ENCODE measurements at places on chromosomes 16 and 17.

DNA sequence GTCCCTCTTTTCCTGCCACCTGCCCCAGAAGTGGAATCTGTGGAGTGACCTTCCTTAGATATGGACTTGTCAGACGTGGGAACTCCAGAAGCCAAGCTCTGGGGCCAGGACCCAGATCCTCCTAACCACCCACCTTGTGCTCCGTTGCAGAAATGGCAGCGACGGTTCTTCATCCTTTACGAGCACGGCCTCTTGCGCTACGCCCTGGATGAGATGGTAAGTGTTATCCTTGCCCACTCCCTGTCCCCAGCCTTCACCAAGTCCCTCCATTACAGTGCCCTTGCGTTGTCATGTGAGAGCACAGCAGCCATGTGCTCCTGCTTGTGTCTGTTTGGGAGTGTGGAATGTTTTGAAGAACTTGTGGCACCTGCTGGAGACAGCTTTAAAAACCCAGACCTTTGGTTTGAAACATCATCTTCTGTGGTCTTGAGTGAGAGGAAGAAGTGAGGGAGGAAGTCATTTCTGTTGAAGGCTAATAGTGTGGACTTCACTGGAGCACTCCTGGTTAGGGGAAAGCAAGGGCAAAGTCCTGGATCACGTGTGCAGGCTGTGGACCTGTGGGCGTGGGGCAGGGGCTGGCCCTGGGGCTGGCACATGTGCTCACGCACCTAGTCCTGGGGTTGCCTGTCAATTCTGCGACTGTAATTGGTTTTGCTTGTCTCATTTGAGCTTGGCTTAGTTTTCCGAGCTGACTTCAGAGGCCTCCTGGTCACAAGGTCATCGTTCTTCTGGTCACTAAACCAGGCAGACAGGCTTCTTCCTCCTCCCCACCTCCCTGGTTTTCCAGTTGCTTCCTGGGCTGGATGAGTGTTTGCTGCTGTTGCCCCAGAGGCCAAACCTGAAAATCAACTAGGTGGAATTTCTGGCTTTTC lies 35.8 kb downstream of the MPRIP start:
- DNase-seq = no peak

DNA sequence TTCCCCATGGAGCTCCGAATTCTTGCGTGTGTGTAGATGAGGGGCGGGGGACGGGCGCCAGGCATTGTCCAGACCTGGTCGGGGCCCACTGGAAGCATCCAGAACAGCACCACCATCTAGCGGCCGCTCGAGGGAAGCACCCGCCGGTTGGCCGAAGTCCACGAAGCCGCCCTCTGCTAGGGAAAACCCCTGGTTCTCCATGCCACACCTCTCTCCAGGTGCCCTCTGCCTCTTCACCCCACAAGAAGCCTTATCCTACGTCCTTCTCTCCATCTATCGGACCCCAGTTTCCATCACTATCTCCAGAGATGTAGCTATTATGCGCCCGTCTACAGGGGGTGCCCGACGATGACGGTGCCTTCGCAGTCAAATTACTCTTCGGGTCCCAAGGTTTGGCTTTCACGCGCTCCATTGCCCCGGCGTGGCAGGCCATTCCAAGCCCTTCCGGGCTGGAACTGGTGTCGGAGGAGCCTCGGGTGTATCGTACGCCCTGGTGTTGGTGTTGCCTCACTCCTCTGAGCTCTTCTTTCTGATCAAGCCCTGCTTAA lies 617 bp upstream of the SENP3 start:
- DNase-seq = peak; percentile 82

DNA sequence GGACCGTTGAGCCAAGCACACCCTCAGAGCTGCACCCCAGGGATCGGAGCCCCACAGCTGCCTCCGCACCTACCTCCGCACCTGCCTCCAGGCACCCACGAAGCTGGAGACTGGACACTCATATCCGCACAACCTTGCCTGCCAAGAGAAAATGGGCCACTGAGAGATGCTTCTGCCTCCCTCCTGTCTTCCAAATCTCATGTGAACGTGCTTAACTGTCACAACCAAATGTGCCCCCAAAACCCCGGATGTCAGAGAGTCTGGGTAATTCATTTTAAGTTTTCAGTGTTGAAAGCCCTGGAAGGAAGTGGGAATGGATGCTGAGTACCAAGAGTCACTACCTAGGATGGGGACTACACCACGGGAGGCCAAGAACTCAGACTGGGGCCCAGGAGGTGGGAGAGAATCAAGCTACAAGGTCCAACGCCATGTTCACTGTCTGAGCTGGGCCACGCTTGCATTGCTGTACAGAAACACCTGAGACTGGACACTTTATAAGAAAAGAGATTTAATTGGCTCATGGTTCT lies 49.5 kb upstream of the MEAK7 start:
- DNase-seq = no peak

DNA sequence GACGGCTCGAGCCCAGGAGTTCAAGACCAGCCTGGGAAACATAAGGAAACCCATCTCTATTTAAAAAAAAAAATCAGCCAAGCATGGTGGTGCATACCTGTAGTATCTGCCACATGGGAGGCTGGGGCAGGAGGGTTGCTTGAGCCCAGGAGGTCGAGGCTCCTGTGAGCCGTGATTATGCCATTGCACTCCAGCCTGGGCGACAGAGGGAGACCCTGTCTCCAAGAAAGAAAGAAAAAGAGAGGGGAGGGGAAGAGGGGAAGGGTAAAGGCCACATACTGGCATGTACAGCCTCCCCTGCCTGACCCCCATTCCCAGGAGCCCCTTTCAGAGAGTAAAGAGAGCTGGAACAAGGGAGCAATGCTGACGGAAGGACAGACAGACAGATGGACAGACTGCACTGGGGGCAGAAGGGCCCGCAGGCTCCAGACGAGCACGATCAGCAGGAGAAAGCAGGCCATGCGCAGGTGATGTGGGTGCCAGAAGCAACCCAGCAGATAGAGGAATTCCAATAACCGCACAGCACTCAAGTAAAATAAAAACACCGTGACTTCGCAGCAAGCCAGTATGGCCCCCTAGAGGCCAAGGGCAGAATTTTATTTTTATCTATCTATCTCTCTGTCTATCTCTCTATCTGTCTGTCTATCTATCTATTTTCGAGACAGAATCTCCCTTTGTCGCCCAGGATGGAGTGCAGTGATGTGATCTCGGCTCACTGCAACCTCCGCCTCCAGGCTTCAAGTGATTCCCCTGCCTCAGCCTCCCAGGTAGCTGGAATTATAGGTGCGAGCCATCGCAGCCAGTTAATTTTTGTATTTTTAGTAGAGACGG lies 27.1 kb upstream of the SNN start:
- peak; percentile 79 for DNase-seq

GRCh38 chr17:53273126-53273525 lies 549.6 kb upstream of the KIF2B start:
- no peak for DNase-seq

DNA sequence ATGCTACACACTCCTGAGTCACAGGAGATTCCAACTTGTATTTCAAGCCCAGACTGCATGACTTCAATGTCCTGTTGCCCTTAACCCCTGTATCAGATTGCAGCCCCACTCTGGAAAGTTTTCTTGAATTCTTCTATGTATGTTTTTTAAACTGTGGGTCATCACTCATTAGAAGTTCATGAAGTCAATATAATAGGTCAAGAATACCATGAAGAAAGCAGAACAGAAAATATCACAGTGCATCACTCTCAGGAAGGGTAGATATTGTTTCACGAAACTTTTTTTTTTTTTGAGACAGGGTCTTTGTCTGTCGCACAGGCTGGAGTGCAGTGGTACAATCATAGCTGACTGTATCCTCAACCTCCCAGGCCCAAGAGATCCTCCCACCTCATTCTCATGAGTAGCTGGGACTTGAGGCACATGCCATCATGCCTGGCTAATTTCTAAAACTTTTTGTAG lies 20.5 kb downstream of the PRKCB start:
- no peak for DNase-seq

- DNase-seq = peak; percentile 98
Measured at GRCh38 chr17:59842901-59843652, 49.7 kb downstream of the TUBD1 start.

DNA sequence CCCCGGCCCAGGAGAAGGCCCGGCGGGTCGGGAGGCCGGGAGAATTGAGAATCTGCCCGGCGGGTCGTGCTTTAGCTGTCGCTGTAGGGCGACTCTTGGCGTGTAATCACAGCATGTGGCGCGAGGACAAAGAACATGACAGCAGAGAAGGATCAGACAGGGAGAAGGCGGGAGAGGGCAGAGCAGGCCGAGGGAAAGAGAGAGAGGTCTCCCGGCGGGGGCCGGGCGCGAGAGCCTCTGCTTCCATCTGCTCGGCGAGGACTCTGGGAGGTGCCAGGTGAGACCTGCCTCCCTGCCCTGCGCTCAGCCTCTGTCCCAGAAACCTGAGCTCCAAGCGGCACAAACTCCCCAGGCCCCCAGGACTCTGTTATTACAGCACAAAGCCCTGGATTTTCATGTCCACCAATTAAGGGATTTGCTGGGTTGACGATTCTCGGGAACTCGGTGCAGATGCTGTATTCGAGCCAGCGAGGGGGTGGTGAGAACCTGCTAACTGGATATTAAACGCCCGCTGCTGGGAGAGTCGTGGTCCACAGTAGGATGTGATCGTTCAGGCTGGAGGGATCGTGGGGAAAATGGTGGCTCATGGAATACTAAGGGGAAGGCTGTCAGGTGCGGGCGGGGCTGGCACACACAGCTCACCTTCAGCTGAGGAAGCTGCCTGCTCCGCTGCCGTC lies 172.0 kb upstream of the CIBAR2 start:
- DNase-seq = no peak

- no peak for DNase-seq
Measured at GRCh38 chr16:71351558-71351901, 7.0 kb upstream of the CALB2 start.

- no peak for DNase-seq
Measured at GRCh38 chr16:51222016-51222415, 70.9 kb upstream of the SALL1 start.

DNA sequence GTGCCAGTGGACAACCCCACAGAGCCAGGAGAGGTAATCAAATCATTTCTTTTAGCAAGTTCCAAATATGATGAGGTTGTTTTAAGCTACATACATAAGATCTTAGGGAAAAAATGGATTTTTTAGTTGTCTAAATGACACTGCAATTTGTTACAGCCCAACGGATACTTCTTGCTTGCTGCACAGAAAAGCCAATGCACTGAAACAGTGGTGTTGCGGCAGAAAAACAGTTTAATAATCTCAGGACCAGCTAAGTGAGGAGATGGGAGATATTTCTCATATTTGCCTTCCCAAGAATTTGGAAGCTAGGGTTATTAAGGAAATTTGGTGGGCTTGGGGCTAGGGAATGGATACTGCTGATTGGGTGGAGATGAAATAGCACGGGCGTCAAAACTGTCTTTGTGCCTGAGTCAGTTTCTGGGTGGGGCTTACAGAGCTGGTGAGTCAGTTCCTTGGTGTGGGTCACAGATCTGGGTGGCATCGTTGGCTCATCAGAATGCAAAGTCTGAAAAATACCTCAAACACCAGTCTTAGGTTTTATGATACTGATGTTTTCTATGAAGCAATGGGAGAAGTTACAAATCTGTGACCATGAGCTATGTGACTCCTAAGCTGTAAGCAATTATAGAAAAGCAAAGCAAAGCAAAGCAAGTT lies 255.4 kb downstream of the IRX3 start:
- DNase-seq = peak; percentile 43

GRCh38 chr17:9644910-9645751 lies at the start of gene USP43:
USP43 (plus strand) TSS chr17:9645517; CDS start chr17:9645633, 116 bp downstream.
- peak; percentile 15 for DNase-seq

- peak; percentile 64 for DNase-seq
Measured at GRCh38 chr17:44061446-44061845, 5.0 kb downstream of the LSM12 start.

DNA sequence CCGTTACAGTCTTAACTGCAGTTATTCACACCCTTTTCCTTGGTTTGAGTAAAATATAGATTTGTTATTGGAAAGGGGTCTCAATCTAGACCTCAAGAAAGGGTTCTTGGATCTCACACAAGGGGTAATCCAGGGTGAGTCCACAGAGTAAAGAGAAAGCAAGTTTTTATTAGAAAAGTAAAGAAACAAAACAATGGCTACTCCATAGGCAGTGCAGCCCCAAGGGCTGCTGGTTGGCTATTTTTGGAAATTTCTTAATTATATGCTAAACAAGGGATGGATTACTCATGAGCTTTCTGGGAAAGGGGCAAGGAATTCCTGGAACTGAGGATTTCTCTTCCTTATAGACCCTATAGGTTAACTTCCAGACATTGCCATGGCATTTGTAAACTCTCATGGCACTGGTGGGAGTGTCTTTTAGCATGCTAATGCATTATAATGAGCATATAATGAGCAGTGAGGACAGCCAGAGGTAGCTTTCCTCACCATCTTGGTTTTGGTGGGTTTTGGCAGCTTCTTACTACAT lies 24.5 kb upstream of the MILR1 start:
- DNase-seq = peak; percentile 27

DNA sequence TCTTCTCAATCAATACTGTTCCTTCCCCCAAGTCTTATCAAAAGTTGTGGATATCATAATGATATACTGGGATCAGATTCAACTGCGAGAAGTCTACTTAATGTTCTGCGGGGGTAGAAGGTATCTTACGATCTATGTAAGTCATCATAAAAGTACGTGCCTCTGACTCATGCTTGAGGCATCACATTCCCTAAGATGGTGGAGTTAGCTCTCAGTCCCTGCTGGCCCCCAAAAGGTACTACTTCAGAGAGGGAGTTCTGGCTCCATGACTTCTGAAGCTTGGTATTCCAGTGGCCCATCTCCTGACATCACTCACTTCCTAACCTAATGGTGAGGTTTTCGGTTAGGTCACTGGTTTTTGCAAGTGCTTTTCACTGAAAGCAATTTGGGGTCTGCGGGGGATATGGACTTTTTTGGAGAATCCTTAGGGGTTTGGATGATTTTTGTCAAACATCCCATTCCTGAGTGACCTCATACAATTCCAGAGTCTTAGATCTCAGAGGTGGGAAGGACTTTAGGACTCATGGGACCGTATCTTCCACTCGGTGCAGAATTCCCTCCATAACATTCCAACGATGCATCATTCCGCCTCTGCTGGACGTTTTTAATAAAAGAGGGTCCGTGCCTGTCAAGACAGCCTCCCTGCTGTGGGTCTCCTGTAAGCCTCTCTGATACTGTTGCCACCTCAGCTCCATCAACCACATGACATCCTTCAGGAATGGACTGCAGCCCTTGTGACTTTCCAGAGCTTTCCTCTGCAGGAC lies 74.3 kb downstream of the DYNLRB2 start:
- DNase-seq = peak; percentile 95

DNA sequence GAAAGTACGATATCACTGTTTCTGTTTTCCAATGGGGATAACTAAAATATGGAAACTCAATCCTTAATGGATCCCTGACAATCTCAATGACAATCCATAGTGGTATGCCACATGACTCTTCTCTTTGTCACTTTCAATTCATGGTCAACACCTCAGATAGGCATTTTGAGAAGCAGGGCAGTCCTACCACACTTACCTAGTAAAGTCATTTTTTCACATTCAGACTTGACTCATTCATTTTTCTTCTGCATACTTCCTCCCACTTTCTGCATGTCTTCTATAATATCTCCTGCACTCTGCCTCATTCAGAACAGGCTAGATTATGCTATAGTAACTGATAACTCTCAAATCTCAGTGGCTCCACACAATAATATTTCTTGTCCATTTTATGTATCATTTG lies 117.5 kb downstream of the FTO start:
- DNase-seq = peak; percentile 72
